SIG-M5 (cell line): ENCODE measurements at places on chromosomes 7 and 10.

GRCh38 chr7:134212576-134213546, 85.7 kb downstream of the LRGUK start:
- DNase-seq, result no peak

GRCh38 chr10:123512901-123513775, 153.0 kb upstream of the GPR26 start:
- no peak for DNase-seq

- no peak for DNase-seq
These were observed 106.9 kb upstream of the RHEB start for GRCh38 chr7:151626422-151627115.

GRCh38 chr10:92965314-92965713, 95.3 kb upstream of the CYP26C1 start:
- no peak for DNase-seq

- DNase-seq, result no peak
These were observed 30.8 kb downstream of the ZNF12 start for GRCh38 chr7:6675807-6676405.

DNA sequence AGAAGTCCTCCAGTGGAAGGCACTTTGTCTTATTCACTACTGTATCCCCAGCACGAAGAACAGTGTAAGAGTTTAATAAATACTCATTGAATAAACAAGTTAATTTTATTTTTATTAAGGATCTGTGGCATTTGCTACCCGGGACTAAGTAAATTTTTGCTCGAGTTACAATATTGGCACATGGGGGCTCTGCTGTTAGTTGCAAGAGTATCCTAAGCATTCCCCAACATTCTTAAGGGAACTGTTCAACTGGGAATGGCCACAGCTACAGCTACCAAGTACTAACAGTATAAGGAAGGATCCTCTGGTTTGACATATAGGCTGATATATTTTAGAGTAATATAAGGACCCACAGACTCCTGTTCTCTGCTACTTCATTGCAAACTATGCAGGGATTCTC, 8.7 kb upstream of the LRRTM3 start:
- no peak for DNase-seq

- no peak for DNase-seq
These were observed 24.0 kb upstream of the SH3PXD2A start for GRCh38 chr10:103879409-103879808.
